Activated naive CD4-positive, alpha-beta T cell (primary cell): ENCODE measurements at places on chromosomes 7 and 10.

GRCh38 chr7:47672271-47672791 lies 90.4 kb upstream of the TNS3 start:
- no peak for DNase-seq

GRCh38 chr7:35520810-35521625 lies 173.9 kb downstream of the HERPUD2 start:
- no peak for DNase-seq

GRCh38 chr10:33095867-33096815 lies 138.1 kb upstream of the ITGB1 start:
- no peak for DNase-seq

GRCh38 chr7:75619636-75620035 lies 119.1 kb downstream of the HIP1 start:
- DNase-seq: no peak

GRCh38 chr10:127153181-127153580 lies 43.2 kb downstream of the INSYN2A start:
- no peak for DNase-seq

DNA sequence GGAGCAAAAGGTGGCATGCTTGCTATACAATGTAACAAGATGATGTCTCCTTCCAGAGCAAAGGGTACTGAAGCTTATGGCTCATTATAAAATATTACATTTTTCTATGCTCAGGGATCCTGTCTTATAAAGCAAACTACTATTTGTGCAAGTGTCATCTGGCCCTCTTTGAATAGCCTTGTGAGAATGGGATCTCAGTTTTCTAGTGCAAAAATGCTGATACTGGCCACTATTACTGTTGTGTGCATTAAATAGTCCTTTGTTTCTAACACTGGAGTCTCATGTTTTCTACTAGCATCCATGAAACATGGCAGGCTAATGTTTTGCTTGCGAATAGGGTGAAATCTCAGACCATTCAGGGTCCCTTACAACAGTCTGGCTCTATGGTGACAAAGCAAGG lies 823.0 kb downstream of the REEP3 start:
- no peak for DNase-seq
